ENCODE measurements at places on chromosomes 16 and 17.

GRCh38 chr16:68144008-68144407, 58.8 kb downstream of the NFATC3 start:
- no peak for DNase-seq

DNA sequence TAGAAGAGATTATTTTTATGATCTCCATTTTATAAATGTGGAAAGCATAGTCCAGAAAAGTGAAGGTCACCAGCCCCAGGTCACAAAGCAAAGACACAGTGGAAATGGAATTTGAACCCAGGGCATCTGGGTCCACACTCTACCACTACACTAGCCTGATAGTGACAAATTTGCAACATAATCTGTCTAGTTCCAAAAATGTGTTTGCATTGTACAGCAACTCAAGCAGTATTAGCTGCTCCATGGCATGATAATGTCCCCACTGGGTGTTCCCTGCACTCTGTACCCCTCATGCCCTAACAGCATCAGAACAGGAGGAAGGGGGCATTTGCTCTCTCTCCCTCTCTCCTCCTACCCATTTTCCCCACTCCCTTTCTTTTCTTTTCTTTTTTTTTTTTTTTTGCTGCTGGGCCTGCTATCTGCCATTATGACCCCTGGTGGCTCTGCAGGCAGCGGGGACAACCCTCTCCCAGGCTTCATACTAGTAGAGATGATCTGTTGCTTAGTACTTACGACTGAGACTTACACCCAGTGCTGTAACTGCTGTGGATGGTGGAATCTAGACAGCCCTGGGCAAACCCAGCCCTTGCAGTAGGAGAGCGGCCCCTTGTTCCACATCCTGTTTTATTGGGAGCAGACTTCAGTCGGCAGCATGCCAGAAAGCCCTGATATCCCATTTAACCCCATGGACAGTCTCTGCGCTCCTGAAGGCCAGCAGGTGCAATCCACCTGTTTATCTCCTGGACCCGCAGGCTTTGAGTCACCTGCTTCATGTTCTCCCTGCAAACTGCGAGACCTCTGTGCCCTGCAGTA, 306.3 kb downstream of the SOX9 start:
- DNase-seq, result no peak

DNA sequence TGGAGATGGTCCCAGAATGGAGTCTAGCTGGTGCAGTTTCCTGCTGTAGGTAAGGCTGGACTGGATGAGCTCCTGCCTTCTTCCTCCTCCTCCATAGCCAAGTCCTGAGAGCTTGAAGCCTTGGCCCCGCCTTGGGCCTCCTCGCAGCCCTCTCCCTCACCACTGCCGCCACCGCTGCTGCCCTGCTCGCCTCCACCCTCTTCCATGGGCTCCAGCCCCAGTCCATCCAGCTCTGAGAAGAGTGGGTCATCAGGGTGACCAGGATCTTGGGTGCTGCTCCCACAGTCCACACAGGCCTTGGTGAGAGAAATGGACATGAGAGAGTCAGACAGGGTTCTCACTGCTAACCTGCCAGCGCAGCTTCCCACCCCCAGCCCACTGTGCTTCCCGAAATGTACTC, 11.2 kb downstream of the PER1 start:
- no peak for DNase-seq

- DNase-seq, result no peak
Measured at GRCh38 chr17:30316736-30317135, 17.1 kb downstream of the TMIGD1 start.

GRCh38 chr16:1174477-1175357, 21.8 kb downstream of the CACNA1H start:
- DNase-seq, result no peak

DNA sequence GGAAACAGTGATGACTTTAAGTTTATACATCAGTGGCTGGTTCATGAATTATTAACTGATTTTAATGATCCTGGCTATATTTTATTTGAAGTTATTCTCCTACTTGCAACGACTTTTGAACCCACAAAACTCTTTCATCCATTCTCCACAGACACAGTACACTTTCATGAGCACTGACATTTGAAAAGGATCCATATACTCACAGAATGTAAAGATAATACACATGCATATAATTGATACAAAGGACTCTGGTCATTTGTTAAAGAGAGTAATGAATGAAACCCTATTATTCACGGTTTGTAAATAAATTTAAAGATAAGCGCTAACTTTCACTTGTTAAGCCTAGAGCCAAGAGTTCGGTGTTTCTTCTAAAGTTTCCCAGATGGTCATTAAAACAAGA, 3.3 kb downstream of the TOX3 start:
- no peak for DNase-seq

DNA sequence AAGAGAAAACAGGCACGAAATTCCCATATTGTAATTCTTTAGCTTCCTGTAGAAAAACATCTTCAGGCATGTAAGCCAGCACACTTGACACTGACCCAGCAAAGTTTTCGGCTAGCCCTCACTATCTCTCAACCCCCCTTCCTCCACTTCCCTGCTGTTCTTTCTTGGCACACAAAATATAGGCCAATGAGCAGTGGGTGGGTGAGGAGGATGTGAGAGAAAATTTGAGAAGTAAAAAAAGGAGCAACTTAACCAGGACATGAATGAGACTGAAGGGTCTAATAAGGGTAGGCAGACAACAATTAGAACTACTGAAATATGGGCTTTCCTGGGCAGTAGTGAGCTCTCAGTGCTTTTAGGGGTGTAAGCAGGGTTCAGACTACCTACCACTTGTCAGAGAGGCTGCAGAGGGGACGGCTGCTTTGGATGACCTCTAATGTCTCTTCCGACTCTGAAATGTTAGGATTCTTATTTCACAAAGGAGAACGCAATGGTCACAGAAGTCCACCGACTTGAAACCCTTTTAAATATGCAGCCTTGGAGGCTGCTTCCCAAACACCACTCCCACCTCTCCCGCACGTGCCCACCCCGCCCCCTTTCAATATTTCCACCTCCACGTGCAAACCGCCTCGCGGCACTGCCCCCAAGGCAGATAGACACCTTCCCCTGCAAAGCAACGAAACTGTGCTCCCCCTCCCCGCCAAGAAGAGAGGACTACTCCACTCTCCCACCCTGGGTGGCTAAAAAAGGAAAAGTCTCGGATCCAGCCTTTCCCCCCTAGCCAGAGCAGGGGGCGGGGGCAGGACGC, 889 bp downstream of the MBTD1 start:
- no peak for DNase-seq

DNA sequence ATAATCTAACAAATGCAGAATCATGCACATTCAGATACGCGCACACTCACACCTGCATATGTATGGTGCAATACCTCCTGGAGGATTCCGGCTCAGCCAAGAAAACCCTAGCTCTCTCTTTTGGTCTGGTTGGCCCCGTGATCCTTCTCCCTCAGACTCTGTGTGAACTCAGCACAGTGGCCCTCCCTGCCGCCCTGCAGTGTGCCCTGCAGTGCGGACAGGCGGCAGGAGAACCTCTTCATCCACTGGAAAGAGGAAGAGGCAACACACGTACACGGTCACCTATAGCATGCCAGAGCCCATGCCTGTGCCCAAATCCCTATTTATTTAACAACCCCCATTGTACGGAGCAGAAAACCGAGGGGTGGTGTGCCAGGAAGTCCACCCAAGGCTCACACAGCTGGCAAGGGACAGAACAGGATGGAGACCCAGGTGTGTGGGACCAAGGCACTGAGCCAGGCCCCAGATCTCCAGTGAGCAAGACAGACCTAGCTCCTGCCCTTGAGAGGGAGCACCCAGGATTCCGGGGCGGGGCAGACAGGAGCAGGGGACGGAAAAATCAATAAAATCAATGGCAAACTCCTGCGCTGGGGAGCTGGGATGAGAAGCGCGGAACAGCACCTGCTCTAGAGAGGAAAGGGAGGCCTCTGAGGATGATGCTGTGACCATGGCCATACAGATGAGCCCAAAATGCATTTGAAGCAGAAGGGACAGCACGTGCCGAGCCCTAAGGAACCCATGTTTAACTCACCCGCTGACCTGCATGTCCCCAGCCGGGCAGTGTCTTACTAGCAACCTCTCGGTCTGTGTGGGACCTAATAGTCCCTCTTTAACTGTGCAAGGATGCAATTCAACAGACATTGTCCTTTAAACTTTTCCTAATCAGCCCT, 54.7 kb upstream of the CIBAR2 start:
- no peak for DNase-seq

GRCh38 chr17:9309216-9309615, 266.4 kb downstream of the STX8 start:
- no peak for DNase-seq

- DNase-seq, result peak; percentile 87
Measured at GRCh38 chr17:74379495-74380085, 12.3 kb downstream of the GPR142 start.

DNA sequence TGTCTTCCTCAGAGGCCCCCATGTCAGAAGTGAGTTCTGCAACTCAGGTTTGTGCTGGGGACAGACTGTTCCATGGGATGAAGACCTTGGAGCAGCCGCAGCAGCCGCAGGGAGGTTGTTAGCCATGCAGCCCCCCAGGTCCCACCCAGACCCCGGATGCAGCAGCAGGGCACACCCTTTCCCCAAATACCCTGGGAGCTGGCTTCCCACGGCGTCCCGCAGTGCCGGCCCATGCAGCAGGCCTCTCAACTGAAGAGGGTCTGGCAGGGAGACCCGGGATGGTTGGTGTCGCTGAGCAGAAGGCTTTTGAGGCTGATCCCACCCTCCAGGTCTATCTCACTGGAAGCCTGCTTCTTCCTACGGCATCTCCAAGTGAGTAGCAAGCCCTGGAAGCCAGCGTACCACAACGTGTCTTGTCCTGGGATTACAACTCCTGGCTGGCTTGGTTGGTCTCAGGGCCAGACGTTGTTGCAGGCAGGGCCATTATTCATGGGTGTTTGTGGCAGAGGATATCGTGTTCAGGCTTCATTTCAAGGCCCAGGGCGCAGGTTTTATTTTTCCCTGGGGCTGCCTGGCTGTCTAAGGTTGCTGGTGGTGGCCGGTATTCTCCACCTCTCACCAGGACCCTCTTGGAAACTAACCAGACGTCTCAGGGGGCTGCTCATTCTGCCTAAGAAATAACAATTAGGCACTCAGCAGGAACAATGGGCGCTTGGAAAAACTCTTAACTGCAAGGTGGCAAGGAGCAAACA, 223.2 kb downstream of the C16orf95 start:
- no peak for DNase-seq

DNA sequence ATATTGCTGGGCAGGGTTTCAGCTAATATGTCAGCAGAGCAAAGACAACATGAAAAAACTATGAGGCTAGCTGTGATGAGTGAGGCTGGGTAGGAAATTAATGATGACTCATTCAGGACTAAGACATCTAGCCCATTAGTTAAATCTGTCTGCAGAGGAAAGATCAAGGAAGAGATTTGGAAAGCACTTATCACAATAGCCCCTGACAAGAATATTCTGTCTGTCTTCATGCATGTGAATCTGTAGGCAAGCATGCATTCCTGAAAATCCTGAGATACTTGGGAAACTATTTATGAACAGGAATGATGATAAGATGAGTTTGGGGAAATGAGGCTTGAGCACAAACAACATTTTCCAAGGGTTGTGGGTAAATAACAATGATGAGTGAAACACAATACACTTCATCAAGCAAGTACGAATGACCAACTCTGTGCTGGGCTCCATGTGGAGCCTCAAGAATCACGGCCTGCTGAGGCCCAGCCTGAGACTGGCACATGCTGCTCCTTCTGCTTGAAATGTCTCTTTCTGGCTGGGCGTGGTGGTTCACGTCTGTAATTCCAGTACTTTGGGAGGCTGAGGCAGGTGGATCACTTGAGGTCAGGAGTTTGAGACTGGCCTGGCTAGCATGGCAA, 96.5 kb upstream of the ASIC2 start:
- DNase-seq, result no peak

GRCh38 chr17:3873862-3874261, 19.0 kb downstream of the CAMKK1 start:
- no peak for DNase-seq

DNA sequence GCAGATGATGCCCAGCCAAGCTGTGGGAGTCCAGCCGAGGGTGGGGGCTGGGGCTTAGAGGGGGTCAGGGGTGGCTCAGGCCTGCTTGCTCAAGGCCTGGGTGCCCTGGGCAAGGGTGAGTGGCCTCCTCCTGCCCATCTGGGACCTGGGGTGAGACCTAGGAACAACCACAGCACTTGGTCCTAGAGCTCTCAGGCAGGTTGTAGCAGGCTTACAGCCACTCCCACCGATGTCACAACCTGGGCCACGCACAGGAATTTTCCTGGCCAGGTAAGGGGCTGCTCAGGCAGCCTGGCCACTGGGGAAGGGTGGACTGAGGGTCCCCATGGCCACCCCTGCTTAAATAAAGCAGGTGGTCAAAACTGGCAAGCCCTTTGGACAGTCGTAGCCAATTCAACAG, 6.3 kb upstream of the SREBF1 start:
- DNase-seq, result no peak

- no peak for DNase-seq
Measured at GRCh38 chr17:56480501-56480900, 113.0 kb upstream of the NOG start.

GRCh38 chr17:57201481-57201880, 54.8 kb upstream of the MSI2 start:
- DNase-seq, result no peak

DNA sequence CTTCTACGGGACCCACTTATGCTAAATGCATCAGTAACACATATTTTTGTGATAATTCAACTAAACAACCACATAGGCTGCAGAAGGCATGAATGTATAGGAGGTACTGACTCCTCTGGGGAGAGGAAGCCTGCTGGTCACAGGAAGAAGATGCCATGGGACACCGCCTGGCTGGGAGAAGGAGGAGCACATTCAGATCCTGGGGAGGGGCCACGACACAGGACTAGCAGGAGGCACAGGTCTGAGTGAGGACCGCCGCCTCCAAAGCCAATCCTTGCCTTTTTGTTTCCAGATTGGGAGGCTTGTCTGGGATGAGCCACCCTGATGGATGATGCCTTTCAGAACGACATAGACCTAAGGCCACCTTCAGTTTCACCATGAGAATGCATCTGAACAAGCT, 34.6 kb downstream of the MBTPS1 start:
- no peak for DNase-seq

DNA sequence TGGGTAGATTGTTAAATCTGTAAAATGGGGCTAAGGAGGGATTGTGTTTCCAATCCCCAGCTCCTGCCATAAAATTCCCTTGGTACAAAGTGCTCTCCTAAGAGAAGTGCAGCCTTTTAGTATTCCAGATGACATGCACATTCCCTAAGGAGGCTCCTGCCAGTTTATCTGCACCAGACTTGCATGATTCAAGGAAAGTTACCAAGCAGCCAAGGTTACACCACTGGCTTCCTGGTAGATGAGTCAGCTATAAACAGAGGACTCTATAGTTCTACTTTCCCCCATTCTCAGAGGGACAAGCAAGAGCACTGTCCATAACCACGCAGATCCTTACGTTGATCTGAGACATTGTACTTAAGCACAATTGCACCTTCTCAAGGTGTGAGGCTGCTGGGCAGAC, 1.9 kb downstream of the CALB2 start:
- DNase-seq, result no peak

GRCh38 chr16:14672403-14672971, 21.6 kb downstream of the PLA2G10 start:
- DNase-seq, result no peak

GRCh38 chr17:73533781-73534180, 110.5 kb downstream of the SDK2 start:
- DNase-seq, result no peak

GRCh38 chr16:23435500-23435899, 17.5 kb downstream of the COG7 start:
- no peak for DNase-seq
